WTC11 (cell line): ENCODE measurements at places on chromosomes 13 and 19. TPM values are rescaled to one million over a fixed set of nuclear protein-coding genes. Genes with fewer than 3 reads are reported as not detected.

The NOVA2 gene
- 11.3 to 15.6 TPM (median 15.4 TPM) in 3 replicates for total RNA-seq

The IZUMO4 gene
- 0.73 to 1.9 TPM (median 1.8 TPM) in 3 replicates for total RNA-seq

- DNase-seq = no peak
Observed at GRCh38 chr13:26442541-26442940, 114.9 kb upstream of the WASF3 start.

The ERICH6B gene
- 0.16 TPM in 1 of 3 replicates, not detected in the others for total RNA-seq

GRCh38 chr13:46621792-46622629 lies 69.0 kb downstream of the LRCH1 start:
- no peak for DNase-seq

DNA sequence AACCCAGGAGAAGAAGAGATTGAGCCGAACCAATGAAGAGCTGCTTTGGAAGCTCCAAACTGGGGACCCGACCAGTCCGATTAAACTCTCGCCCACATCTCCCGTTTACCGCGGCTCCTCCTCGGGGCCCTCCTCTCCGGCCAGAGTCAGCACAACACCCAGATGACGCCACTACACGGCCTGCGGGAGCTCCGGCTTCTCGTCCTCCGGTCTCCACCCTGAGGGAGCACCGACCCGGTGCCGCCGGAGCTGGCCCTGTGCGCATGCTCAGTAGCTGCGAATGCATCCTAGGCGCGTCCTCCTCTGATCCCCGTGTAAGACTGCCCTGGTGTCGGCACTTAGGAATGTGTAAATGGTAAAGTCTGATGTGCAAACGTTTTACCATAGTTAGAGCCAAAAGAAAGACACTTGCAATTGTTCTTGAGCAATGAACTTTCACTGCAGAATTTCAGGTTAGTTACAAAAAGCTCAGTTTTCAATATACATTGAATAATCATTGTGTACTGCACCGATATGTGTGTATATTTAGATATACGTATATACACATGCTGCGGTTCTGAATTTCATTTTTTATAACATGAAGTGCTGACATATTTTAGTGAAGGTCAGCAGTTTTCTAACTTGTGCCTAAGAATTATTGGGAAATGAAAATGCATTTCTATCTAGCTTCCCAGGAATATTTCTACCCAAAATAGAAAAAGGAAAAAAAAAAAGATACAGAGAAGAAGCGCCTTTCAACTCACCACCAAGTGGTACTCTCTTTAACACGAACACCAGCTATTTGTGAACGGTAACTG lies 92.2 kb downstream of the SLC7A1 start:
- peak; percentile 70 for DNase-seq

DNA sequence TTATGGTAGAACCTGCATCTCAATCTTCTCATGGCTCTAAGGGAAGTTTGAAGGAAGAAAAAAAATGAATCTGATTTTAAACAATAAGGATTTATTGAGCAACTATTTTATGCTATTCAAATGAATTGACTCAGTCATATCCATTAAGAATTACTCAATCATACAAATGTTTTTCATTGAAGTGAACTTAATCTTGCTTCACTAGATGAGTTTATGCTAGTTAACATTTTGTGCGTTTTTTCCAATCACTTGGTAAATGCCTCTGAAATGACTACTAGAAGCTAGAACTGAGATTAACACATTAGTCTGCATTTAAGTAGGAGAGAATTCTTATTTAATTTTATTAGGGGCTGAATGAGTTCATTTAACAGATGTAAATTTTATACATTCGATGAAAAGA lies 25.2 kb downstream of the RXFP2 start:
- DNase-seq = no peak

- DNase-seq = peak; percentile 77
Observed at GRCh38 chr19:6739390-6739882, at the start of gene TRIP10. Gene TRIP10 (plus strand): TSS chr19:6739680. CDS start chr19:6739762, 82 bp downstream.

The SULT2A1 gene
- 0.18 to 0.32 TPM (median 0.31 TPM) in 3 replicates for total RNA-seq

- DNase-seq = no peak
Observed at GRCh38 chr13:67554746-67555452, 324.8 kb upstream of the PCDH9 start.

The SKA3 gene
- 38.8 to 45.7 TPM (median 42.1 TPM) in 3 replicates for total RNA-seq

GRCh38 chr19:5338656-5339197 lies 1.9 kb downstream of the PTPRS start:
- peak; percentile 56 for DNase-seq

DNA sequence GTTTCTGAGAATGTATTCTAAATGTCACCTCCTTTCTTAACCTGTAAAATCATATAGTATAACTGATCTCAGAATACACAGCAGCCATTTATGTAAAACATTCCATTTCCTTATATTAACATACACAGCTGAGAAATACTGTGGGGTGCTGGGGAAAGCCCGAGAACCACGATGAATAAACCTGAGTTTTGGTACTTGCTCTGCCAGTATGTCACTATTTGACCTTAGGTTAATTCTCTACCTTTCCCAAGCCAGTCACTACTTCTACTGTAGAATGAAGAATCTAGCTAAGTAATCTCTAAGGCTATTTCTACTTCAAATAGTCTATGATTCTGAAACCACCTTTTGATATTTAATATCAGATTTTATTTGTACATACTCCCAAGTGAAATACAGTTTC lies 173.7 kb downstream of the TBC1D4 start:
- DNase-seq = no peak
